ENCODE measurements at places on chromosomes 13 and 19. TPM values are rescaled to one million over a fixed set of nuclear protein-coding genes. Genes with fewer than 3 reads are reported as not detected.

DNA sequence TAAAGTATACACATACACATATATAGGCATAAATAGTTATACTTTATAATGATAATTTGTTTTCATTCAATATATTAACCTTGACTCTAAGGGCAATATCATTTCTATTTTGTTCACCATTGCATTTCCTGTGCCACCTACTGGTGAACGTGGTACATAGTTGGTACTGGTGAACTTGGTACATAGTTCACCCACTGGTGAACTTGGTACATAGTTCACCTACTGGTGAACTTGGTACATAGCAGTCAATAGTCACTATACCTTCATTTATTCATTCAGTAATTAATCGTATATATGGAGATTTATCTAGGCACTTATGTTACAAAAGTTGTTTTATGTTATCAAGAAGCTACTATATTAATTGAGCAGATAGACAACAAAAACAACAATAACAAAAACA is 172.6 kb upstream of the ATXN8OS start:
- H3K27me3 ChIP-seq, result peaks cover 2% of the 10 kb centered on the region
- no peak overlapping the region for H3K27ac ChIP-seq
- no peaks in the 10 kb centered on the region for H3K36me3 ChIP-seq
- H3K4me1 ChIP-seq, result no peaks in the 10 kb centered on the region
- H3K4me3 ChIP-seq, result no peak overlapping the region

DNA sequence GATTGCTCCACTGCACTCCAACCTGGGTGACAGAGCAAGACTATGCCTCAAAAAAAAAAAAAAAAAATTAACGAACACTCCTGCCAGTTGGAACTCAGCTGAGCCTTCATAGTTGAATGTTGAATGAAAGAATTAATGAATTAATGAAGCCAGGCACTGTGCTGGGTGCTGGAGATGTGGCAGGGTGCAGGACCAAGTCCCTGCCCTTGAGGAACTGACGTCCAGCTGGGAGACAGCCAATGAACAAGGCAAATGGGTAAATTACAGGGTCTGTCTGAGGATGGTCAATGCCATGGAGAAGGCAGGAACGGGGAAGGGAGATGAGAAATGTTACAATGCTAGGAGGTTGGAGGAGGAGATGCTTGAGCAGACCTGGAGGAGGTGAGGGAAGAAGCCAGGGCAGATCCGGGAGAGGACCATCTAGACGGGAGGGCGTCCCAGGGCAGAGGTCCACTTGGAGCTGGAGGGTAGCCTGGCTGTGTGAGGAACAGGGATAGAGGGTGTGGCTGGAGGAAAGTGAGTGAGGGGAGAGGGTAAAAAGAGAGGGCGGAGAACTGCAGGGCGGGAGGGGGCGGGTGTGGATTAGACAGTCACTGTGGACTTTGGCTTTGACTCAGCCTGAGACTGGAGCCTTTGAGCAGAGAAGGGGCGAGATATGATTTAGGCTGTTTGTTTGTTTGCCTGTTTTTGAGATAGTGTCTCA is 16.8 kb upstream of the IGSF23 start:
- no peak for DNase-seq
- H3K4me3 ChIP-seq, result no peak overlapping the region
- H3K4me1 ChIP-seq, result no peaks in the 10 kb centered on the region
- no peaks in the 10 kb centered on the region for H3K36me3 ChIP-seq
- H3K27ac ChIP-seq, result no peak overlapping the region
- H3K27me3 ChIP-seq, result peaks cover 28% of the 10 kb centered on the region

GRCh38 chr13:80339912-80340650 is 845 bp downstream of the SPRY2 start:
- peaks cover 13% of the 10 kb centered on the region for H3K36me3 ChIP-seq
- H3K27ac ChIP-seq, result no peak overlapping the region
- no peak for DNase-seq
- no peak overlapping the region for H3K4me3 ChIP-seq
- peaks cover 34% of the 10 kb centered on the region for H3K4me1 ChIP-seq
- no peaks in the 10 kb centered on the region for H3K27me3 ChIP-seq

DNA sequence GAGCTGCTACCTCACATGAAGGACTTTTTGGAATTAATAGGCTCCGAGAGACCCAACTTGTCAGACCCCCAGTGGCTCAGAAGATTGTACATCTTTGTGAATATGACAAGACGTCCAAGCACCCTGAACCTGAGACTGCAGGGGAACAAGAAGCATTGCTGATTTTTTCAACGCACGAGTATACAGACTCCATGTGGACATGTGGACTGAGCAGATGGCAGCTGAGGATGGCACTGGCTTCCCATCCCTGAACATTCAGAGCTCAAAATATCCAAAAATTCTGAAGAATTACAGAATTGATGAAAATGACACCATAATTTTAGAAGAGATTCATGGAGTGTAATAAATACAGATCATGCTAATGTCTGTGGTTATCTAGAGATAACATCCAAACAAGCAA is 254.1 kb downstream of the MZT1 start:
- H3K36me3 ChIP-seq, result no peaks in the 10 kb centered on the region
- no peaks in the 10 kb centered on the region for H3K4me1 ChIP-seq
- DNase-seq, result no peak
- H3K4me3 ChIP-seq, result no peak overlapping the region
- H3K27me3 ChIP-seq, result peaks cover 11% of the 10 kb centered on the region

GRCh38 chr13:43000676-43001075 is 8.6 kb upstream of the EPSTI1 start:
- no peak overlapping the region for H3K27ac ChIP-seq
- no peaks in the 10 kb centered on the region for H3K36me3 ChIP-seq
- no peak for DNase-seq
- H3K4me3 ChIP-seq, result no peak overlapping the region

GRCh38 chr19:50969413-50969760 is at the start of gene KLK6:
Gene KLK6 (minus strand): TSS chr19:50969591. CDS start chr19:50968104, 1,487 bp downstream.
- H3K36me3 ChIP-seq, result no peaks in the 10 kb centered on the region
- H3K27me3 ChIP-seq, result peaks cover 2% of the 10 kb centered on the region
- H3K4me1 ChIP-seq, result no peaks in the 10 kb centered on the region
- H3K27ac ChIP-seq, result no peak within 1 kb of the TSS
- no peak for DNase-seq

DNA sequence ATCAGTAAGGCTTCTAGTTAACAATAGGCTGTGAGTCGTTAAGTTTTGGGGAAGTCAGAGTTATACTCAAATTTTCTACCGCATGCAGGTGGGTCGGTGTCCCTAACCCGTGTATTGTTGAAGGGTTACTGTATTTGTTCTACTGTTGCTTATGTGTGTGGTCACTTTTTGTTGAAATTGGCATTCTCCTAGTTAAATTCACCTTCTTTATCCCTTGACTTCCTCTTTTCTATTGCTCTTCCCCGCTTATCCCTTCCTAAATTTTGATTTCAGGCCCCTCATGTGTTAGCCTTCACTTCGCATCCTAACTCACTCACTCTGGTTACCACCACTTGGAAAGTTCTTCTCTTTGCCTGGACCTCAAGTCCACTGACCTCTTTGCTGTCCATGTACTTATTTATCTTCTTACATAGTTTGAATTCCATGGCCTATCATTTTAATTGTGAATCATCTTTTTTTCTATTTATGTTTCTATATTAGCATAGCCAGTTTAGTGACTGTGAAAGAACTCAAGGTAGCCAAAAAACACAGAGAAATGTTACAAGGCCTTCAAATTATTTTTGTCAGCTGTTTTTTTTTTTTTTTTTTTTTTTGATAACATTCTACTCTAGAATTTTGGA is 52.9 kb downstream of the NDFIP2 start:
- H3K27ac ChIP-seq, result no peak overlapping the region
- DNase-seq, result no peak
- no peak overlapping the region for H3K4me3 ChIP-seq
- H3K4me1 ChIP-seq, result peaks cover 7% of the 10 kb centered on the region
- peaks cover 6% of the 10 kb centered on the region for H3K36me3 ChIP-seq
- H3K27me3 ChIP-seq, result no peaks in the 10 kb centered on the region

DNA sequence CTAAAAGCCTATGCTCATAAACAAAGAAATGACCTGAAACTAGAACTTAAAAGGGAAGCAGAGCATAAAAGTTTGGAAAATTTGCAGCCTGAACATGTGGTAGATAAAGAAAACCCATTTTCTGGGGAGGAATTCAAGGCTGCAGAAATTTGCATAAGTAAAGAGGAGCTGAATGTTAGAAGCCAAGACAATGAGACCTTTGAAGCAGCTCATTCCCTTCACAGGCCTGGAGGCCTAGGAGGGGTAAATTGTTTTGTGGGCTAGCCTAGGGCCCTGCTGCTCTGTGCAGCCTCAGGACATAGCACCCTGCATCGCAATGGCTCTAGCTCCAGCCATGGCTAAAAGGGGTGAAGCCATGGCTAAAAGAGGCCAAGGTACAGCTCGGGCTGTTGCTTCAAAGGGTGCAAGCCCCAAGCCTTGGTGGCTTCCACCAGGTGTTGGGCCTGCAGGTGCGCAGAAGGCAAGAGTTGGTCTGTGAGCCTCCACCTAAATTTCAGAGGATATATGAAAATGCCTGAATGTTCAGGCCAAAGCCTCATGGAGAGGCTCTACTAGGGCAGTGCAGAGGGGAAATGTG is 38.3 kb downstream of the ZIC2 start:
- no peaks in the 10 kb centered on the region for H3K27me3 ChIP-seq
- H3K36me3 ChIP-seq, result no peaks in the 10 kb centered on the region
- no peak overlapping the region for H3K27ac ChIP-seq
- DNase-seq, result no peak
- H3K4me3 ChIP-seq, result no peak overlapping the region
- H3K4me1 ChIP-seq, result no peaks in the 10 kb centered on the region

DNA sequence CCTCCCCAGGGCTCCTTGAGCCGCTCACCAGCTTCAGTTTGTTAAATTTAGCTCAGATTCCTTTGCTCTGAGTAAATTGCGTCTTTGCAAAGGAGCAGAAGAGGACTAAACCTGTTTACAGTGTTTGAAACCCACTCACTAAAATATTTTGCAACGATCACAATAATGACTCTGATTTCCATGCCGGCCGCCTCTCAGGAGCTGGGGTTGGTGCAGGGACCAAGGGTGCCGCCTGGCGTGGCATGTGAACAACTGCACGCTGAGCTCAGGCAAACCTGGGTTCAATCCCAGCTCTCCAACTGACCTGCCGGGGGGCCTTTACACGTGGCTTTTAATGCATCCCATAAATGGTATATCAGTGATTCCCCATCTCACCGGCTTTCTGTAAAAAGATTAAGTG is 68.7 kb upstream of the CACNA1A start:
- no peaks in the 10 kb centered on the region for H3K36me3 ChIP-seq
- H3K27ac ChIP-seq, result no peak overlapping the region
- DNase-seq, result no peak
- no peak overlapping the region for H3K4me3 ChIP-seq
- H3K27me3 ChIP-seq, result no peaks in the 10 kb centered on the region

GRCh38 chr13:21243045-21243897 is 66.8 kb downstream of the MRPL57 start:
- H3K36me3 ChIP-seq, result no peaks in the 10 kb centered on the region
- H3K27ac ChIP-seq, result no peak overlapping the region
- peaks cover 17% of the 10 kb centered on the region for H3K27me3 ChIP-seq

The POU4F1 gene
- total RNA-seq, result not detected

The LSM7 gene
- 77.8 TPM for total RNA-seq

GRCh38 chr13:48580185-48580803 is 47.4 kb upstream of the RCBTB2 start:
- DNase-seq, result no peak
- H3K27me3 ChIP-seq, result peaks cover 19% of the 10 kb centered on the region
- no peaks in the 10 kb centered on the region for H3K36me3 ChIP-seq
- peaks cover 26% of the 10 kb centered on the region for H3K4me1 ChIP-seq
- no peak overlapping the region for H3K27ac ChIP-seq
- H3K4me3 ChIP-seq, result no peak overlapping the region

The ZNF274 gene
- 17.2 TPM for total RNA-seq

The KLK10 gene
- total RNA-seq, result not detected

DNA sequence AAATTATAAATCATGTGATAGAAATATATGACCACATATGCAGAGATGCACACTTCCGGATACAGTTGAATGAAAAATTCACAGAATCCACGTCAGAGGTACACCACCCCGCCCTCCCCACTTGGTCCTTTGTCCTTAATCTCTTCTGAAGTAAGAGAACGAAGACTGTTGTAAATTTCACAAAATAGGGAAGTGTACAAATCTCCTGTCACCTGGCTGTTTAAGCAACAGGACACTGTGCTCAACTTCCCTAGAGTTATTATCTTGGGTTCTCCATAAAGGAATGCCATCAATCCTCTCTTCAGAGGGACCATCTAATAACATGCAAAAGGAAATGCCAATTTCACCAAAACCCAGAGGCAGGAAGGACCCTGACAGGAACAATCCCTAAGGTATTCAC is 10.5 kb upstream of the CEACAM6 start:
- no peaks in the 10 kb centered on the region for H3K36me3 ChIP-seq
- peaks cover 31% of the 10 kb centered on the region for H3K27me3 ChIP-seq
- H3K4me1 ChIP-seq, result no peaks in the 10 kb centered on the region
- no peak overlapping the region for H3K27ac ChIP-seq
- no peak for DNase-seq

The RASA3 gene
- total RNA-seq, result 44.8 TPM

- no peaks in the 10 kb centered on the region for H3K36me3 ChIP-seq
- peaks cover 33% of the 10 kb centered on the region for H3K4me1 ChIP-seq
- DNase-seq, result no peak
- H3K27ac ChIP-seq, result peak overlapping the region; percentile 70
- no peaks in the 10 kb centered on the region for H3K27me3 ChIP-seq
- no peak overlapping the region for H3K4me3 ChIP-seq
Observed at GRCh38 chr13:59776924-59777690, 386.6 kb downstream of the DIAPH3 start.

- no peak overlapping the region for H3K27ac ChIP-seq
- peak; percentile 90 for DNase-seq
- H3K4me1 ChIP-seq, result peaks cover 4% of the 10 kb centered on the region
- H3K27me3 ChIP-seq, result no peaks in the 10 kb centered on the region
- H3K36me3 ChIP-seq, result peaks cover 32% of the 10 kb centered on the region
- H3K4me3 ChIP-seq, result no peak overlapping the region
Observed at GRCh38 chr19:35013041-35013819, 13.1 kb downstream of the GRAMD1A start.

DNA sequence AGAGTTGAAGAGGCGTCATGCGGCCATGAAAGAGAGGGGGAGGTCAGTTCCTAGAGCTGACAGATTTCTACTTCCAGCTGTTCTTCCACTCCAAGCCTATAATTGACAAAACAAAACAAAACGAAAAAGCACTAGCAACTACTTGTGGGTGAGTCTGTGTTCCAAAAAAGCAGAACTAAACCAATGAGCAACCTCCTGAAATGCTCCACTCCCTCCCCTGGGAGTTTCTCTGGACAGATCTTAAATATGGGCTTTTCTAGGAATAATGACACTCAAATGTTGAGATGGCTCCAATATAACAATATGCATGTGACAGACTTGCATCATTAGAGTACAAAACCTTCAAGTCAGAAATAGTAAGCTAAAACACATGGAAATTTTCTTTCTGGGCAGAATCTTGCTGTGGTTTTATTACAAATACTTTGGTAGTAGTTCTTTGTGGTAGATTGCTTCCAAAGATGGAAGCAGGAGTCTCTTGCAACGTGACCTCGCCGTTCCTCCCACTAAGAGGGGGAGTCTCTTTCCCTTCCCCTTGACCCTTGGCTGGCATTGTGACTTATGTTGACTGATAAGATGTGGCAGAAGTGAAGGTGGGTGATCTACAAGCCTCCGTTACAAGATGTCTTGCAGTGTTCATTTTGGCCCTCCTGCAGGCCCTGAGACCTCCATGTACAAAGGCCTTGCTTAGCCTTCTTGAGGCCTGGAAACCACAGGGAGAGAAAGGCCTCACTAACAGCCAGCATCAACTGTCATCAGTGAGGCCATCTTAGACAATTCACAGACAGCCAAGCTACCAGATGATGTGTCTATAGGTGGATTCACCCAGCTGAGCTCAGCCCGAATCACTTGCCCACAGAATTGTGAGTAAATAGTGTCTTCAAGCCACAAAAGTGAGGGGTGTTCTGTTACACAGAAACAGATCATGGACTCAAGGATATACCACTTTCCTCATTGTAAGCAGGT is 173.1 kb upstream of the RFC3 start:
- no peak overlapping the region for H3K27ac ChIP-seq
- H3K36me3 ChIP-seq, result no peaks in the 10 kb centered on the region
- no peak overlapping the region for H3K4me3 ChIP-seq
- no peak for DNase-seq
- H3K4me1 ChIP-seq, result peaks cover 22% of the 10 kb centered on the region

The SCEL gene
- not detected for total RNA-seq
